C1 segment of cervical spinal cord (tissue), 14 donors: ENCODE measurements at places on chromosomes 1 and 21.

DNA sequence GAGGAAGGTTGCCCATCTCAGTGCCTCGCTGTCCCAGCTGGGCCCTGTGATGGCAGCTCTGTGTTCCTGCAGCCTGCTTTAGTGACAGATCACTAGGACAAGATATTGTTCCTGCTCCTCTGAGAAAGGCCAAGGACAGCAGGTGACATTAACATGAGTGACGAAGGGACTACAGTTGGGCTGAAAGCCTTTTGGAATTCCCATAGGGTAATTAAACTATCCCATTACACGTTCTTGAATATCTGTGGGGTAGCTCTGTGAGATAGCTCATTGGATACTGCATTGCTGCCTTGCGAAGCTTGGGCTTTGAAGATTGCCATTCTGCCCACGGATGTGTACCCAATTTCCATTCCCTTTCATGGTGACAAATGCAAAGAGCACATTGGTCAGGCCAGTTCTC, 78.2 kb upstream of the COA6 start:
- no peak for DNase-seq

- no peak for DNase-seq
Measured at GRCh38 chr21:34252751-34253150, 111.1 kb upstream of the KCNE2 start.

DNA sequence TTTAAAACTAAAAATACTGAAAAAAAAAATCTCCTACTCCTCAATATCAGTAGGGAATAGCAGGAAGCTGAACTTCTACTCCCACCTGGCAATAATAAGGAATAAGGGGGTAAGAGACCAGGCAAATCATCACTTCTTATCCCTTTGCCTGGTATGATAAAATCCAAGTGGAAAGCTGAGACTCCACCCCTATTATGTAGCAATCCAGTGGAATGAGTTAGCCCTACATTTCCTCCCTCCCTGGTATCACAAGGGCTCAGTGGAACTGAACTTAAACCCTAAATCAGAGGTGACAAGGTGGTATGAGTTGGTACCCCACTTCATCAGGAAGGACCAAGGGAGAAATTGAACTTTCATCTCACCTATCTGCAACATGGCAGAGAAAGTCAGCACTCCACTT, 25.7 kb downstream of the TRIM33 start:
- no peak for DNase-seq

DNA sequence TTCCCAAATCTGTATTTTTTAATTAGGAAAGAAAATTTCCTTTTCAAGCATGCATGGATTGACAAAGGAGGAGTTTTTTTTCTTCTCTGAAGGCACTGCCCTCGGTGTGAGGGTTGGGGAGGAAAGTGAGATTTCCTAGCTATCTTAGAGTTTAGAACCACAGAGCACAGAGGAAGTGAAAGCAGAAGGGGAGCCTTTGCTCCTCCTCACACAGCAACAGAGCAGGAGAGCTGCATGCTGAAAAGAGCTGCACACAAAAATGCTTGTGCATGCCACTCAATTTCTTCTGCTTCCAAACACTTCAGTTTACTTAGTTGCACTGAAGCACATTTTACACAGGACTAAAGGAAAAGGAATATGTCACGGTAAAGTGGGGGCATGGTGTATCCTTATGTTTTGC, 308.1 kb downstream of the GPATCH2 start:
- DNase-seq = no peak

- no peak for DNase-seq
Measured at GRCh38 chr1:43636006-43636641, 13.8 kb upstream of the KDM4A start.
